Stimulated activated CD8-positive, alpha-beta memory T cell treated with anti-CD3 and anti-CD28 coated beads, Interleukin-4, amount 100 ng/mL, for 4 hours (primary cell): ENCODE measurements at places on chromosomes 6 and 20.

GRCh38 chr6:159961528-159961927 lies 7.4 kb upstream of the IGF2R start:
- no peak for DNase-seq

DNA sequence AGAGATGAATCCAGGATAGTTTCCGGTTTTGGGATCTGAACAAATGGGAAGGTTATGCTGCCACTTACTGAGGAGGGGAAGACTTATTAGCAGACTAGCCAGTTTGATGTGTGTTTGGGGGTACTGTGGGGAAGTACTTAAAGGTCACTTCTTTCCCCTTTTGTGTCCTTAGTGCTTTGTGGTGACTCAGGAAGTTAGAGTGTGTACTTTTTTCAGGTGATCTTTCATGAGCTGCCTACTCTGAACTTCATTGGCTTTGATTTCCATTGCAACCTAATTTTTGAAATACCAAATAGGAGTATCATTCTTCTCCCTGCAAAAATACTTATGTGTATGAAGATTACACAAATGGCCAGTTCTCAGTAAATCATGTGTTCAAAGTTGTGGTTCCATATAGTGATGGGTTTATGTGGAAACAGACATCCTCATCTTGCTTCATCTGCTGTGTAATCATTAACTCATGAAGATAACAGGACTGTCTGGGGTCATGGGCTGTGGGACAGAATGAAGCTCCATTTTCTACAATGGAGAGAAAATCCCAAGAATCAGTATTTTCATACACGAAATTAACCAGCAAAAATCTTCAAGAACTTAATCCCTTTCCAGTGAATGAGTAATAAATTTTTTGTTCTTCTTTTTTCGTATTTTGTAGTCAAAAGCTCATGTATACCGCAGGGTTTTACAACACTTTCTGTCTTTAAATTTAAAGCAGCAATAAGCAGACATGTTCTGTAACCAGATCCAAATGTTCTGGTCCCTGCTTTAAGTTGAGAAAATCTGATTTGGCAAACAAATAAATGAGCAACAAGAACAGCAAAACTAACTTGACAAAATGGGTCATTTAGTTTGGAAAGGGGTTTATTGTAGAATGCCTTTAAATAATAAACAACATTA lies 272.2 kb upstream of the FLRT3 start:
- DNase-seq, result no peak

- peak; percentile 0 for DNase-seq
These were observed 1.4 kb downstream of the BTN1A1 start for GRCh38 chr6:26501482-26501986.

DNA sequence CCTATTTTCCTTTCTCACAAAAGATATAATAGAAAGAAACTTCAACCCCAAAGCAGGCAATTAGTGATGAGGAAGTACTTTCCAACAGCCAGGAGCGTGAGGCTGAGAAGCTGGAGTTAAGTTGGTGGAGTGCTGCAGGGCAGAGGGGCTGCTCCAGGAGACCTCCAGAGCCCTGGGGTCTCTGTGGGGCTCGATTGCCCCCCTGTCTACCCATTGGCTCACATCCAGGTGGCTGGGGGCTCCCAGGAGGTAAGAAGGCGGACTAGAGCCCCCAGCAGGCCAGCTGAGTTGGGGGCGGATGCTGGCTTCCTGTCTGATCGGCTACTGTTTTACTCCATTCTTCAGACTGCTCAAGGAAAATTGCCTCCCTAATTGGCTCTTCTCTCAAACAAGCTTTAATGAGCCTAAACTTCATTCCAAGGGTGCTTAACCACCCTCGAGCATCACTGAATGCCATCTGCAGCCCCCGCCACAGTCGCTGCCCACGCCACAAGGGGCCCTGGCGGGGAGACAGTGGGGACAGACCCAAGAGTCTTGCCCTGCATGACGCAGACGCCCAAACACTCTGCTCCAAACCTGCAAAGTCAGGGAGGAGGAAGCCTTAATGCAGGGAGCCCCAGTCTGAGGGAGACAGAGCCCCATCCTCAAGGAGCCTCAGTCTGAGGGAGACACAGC lies 78.6 kb downstream of the MDGA1 start:
- no peak for DNase-seq

DNA sequence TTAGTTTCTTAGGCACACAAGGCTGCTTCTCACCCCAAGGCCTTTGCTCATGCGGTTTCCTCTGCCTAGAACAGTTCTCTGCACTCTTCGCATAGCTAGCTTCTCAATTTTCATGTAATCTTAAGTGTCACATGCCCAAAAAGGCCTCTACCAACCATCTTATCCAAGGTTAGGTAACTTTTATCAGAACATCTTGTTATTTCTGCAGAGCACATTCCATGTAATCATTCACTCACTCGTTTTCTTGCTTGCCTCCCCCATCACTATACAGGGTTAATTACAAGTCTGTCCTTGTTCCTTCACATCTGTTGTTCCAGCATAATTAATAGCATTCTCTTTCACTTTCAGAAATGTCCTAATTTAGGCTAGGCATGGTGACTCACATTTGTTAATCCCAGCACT lies 53.8 kb downstream of the NCOA6 start:
- no peak for DNase-seq

GRCh38 chr6:102670735-102671134 lies 1277.2 kb downstream of the GRIK2 start:
- no peak for DNase-seq

- DNase-seq, result no peak
These were observed 1.5 kb downstream of the COL21A1 start for GRCh38 chr6:56245903-56246351.

- no peak for DNase-seq
These were observed 9.1 kb upstream of the FOXP4 start for GRCh38 chr6:41536795-41537758.

- no peak for DNase-seq
These were observed 31.4 kb downstream of the LINC00237 start for GRCh38 chr20:21074605-21075336.

DNA sequence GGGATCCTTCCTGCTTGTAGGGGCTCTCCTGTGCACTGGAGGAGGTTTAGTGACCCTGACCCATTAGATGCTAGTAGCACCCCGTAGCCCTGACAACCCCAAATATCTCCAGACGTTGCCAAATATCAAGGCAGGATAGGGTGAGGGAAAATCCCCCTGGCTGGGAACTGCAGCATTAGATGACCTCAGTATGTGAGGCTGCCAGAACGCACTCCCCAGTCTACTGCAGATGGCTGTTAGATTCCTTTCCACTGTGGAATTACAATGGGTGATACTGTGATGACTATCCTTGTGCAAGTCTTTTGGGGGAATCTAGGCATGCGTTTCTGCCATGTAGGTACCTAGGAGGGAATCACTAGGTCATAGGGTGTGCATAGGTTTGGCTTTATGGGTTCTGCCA lies 226.3 kb upstream of the KCNG1 start:
- no peak for DNase-seq

GRCh38 chr6:153568628-153569027 lies 437.5 kb upstream of the RGS17 start:
- no peak for DNase-seq

DNA sequence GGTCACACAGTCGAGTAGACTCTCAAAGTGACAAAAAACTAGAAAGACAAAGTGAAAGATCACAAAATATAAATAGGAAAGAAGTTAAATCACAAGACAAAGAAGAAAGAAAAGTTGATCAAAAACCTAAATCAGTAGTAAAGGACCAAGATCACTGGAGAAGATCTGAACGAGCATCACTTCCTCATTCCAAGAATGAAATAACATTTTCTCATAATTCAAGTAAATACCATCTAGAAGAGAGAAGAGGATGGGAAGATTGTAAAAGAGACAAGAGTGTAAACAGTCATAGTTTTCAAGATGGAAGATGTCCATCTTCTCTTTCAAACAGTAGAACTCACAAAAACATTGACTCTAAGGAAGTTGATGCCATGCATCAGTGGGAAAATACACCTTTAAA lies 31.6 kb upstream of the GJA10 start:
- DNase-seq, result no peak

DNA sequence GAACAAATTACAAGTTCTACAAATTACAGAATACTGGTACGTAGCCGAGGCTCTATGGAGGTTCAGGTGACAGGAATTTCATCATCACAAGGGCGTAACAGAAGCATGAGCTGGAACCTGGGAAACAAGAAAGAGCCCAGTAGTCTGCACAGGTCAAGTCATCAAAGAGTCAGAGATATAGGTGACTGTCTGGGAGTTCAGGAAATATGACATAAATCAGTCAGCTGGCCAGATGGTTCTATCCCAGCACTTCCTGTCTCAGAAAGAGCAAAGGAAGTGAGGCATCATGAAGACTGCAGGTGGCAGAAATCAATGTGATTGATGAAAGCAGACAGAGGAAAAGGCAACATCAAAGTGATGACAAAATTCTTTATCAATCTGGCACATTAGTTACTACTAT lies 23.3 kb downstream of the MYCT1 start:
- DNase-seq, result no peak

DNA sequence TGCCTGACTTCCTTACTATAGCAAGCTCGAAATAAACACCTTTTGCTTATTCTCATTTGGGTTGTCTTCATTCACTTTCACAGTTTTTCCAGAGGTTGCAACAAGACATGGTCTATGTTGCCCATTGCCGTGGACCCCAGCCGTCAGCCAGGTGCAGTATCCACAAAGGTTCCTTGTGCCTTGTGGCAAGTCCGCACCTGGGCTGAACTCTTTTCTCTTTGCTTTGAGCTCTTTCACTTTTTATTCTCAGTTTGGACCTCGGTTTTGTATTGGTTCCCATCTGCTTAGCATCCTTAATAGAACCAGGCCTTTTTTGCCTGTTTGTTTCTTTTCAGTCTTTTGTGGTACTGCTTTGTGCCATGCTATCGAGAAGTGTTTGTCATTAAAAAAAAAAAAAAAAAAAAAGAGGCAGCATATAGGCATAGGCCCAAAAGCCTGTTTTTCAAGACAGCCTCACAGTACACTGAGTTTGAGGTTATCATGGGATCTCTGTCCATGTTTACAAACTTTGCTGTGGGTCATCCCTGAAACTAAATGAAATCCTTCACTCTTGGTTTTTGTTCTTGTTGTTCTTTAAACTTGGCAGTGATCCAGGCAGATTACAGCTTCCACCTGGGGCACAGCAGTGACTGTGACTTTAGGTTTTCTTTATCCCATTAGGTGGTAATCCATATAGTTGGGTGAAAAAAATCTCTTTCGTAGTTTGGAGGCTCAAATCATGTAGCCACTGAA lies 33.3 kb downstream of the GSTA3 start:
- DNase-seq, result no peak

DNA sequence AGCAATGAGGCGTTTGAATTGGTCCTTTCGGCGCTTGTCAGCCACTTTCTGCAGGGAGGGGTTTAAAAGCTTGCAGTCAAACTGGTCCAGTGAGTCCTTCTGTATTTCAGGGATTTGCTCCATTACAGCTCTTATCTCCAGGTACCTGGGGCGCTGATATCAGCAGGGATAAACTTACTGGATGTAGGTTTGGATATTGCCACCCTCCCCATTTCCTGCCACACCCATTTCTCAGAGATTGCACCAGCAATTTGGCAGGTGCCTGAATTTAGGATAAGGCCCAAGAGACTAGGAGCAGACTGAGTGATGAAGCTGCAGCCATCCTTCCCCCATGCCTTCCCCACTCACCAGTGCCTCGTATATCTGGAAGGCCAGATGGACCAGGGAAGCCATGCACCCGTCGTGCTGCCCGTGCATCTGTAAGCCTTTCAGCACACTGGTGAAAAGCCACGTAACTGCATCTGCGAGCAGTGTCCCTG lies 7.6 kb downstream of the POLR1C start:
- DNase-seq, result no peak

- no peak for DNase-seq
These were observed 79.9 kb downstream of the GCLC start for GRCh38 chr6:53464927-53465460.

- DNase-seq, result no peak
These were observed 343.8 kb downstream of the SYNE1 start for GRCh38 chr6:152293404-152293803.

DNA sequence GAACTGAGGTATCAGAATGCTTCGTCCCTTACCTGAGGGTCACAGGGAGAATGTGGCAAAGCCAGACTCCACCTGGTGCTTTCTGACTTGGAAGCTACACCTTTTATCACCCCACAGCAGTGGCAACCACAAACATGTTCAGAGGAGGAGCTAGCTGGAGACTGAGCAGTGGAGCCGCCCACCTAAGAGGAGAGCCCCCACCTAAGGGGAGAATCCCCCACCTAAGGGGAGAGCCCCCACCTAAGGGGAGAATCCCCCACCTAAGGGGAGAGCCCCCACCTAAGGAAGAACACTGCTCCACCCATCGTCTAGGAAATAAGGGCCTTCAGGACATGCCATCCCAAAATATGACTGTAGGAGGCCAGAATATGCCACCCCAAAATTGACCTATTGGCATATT lies 4.0 kb downstream of the SLC52A3 start:
- DNase-seq, result no peak

DNA sequence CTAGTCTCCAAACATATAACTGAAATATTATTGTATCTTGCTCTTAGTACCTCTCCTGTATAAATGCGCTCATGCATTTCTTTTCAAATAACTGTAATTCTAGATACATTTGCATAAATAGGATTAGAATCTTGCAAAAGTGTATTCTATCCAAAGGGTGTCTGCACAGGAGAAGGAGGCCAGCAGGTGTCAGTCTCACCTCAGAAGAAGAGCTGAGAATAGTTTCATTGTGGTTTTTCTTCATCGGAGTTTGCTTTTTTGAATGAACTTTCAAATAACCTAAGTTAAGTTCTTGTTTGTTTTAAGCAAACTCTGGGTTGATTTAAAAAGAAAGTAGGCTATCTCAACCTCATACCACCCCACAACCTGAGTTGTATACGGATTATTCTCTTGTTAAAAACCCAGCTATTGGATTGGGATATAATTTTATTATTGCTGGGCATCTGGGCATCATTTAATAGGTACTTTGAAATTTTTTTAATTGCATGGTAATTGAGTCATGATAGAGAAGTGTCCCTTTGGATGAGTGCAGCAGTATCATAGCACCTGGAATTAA lies 125.0 kb upstream of the MLIP start:
- DNase-seq, result no peak

DNA sequence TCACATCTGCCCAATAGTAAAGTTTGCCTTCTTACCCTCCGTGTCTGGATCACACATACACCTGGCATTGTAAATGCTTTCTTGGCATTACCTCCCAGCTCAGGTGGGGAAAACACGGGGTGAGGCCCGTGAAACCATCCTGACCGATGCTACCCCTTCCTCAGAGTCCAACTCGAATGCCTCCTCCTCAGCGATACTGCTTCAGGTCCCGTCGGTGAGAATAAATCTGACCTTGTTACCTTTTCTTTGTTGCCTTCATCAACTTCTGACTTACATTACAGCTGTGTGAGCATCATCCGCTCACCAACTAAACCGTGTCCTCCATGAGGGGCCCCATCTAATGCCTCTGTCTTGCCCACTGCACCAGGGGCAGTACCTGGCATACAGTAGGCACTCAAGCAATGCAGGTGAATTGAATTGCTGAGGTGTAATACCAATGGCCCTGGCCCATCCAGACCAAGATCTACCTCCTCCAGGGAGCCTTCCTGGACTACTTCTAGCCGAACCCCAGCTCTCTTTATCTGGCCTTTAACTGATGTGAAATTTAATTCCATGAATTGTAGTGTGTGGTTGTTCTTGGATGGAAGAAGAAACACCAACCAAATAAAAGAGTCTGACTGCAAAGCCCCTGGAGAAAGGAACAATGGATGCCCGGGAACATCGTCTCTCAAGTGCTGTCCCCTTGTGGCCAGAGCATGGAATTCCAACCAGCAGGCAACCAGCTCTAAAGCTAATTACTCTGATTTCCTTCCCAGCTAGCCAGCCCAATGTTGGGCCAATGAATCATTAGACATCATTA lies 141.5 kb downstream of the ANKRD60 start:
- no peak for DNase-seq

GRCh38 chr20:3818155-3819151 lies 1.9 kb upstream of the AP5S1 start:
- no peak for DNase-seq
